ENCODE measurements at places on chromosomes 11 and 22.

DNA sequence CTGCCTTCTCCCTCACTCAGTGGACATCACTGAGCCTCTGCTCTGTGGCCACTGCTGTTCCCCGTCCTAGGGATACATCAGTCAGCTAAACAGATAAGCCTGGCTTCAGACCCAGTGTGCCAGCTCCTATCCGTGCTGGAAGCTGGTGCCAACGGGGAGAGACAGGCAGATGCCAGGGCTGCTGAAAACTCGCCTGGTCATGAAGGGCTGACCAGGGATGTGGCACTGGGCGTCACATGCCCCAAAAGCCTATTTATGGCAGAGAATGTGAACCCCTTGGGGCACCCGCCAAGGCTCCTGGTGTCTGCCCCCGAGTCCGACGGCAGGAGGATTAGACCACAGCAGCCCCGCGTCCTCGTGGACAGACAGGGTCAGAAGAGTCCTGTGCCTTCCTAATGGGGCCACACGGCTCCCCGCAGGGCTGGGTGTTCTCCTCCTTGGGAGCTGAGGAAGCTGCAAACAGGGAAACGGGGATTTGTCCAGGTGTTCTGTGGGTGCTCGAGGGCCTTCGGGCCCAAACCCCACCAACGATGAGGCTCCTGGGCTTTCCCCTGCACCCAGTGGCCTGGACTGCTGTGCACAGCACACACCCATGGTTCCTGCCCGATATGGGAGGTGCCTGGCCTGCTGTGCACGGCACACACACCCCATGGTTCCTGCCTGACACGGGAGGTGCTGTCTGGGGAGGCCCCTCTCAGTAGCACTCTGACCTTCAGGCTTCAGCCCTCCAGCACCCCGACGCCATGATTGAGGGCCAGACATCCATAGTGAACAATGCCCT, 19.9 kb downstream of the ANO1 start:
- DNase-seq = no peak

DNA sequence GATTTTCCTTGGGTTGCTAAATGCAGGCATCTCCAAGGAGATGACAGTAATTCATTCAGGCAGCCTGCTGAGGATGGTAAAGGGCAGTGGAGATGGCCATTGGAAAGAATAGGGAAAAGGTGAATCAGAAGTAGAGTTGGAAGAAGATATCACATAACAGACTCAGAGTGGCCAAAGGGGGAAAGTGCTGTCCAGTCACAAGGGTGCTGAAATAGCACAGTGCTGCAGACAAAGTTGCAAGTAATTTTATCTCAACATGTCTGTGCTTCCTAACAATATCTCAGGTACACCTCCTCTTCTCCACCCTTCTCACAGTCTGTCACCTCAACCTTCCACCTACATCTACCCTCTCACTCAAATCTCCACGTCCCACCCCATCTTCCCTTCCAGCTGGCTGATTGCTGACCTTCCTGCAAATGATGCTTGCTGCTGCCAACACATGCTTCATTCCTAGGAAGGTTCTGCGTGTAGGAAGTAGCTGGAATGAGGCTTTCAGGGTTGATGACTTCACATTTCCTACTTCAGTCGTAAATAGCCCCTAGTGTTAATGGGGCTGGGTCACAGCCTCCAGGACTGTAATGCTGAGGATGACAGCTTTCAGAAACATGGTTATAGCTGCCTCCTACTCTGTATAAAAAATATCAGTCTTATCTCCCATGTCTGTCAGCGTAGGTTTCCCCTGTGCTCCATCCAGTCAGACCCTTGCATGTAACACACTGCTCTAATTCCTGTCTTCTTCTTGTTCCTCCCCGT, 123.9 kb downstream of the CTNND1 start:
- peak; percentile 59 for DNase-seq

DNA sequence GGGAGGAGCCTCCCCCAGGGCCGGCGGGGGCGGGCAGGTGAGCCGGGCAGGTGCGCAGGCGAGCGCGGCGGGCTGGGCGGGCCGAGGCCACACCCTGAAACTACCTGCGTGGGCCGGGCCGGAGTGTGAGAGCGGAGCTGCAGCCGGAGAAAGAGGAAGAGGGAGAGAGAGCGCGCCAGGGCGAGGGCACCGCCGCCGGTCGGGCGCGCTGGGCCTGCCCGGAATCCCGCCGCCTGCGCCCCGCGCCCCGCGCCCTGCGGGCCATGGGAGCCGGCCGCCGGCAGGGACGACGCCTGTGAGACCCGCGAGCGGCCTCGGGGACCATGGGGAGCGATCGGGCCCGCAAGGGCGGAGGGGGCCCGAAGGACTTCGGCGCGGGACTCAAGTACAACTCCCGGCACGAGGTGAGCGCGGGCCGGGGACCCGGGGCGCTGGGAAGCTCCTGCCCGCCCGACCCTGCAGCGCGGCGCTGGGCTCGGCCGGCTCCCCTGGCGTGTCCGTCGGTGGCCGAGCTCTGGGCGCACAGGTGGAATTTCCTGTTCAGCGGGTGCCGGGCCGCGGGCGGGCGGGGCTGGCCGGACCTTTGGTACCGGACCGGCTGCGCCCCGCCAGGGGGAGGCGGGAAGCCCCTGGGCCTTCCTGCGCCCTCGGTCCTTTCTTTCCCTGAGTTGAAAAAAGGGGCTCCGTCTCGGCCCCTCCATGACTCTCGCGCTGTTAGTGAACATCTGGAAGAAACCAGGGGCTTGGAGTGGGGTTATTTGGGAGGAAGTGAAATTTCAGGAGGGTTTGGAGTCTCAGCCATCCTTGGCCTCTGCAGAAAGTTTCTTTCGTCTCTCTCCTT, at the start of gene ST14:
ST14 (plus strand) TSS at position 126 of the 841 bp plus-strand sequence; CDS start at position 324, 198 bp downstream.
- DNase-seq = peak; percentile 20

- DNase-seq = peak; percentile 77
Observed at GRCh38 chr22:46052801-46053562, 76.0 kb upstream of the WNT7B start.

DNA sequence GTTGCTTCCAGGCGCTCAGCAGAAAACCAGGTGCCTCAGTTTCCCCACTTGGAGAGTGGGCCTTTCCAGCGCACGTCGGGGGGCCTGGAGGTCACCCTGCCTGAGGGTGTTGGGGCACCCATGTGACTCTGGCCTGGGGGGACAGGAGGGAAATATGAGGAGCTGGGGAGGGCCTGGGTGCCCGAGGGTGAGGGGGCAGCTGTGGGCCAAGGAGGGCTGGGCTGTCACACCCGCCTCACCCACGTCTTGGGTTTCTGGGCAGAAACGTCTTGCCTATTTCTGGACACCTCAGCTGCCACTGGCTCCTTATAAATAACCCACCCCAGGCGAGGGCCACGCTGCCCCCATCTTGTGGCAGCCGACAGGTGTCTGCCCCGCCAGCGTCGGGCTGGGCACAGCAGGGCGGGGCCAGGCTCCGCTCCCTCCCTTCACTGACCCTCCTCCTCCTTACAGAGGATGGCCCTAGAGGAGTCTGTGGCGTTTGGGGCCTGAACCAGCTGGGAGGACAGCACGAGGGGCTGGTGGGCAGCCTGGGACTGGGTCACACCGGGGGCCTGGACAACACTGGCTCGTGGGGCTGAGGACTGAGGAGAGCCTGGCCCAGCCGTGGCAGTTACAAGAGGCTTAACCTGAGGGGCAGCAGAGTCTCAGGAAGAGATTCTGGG, 1.5 kb downstream of the TNNT3 start:
- DNase-seq = no peak

DNA sequence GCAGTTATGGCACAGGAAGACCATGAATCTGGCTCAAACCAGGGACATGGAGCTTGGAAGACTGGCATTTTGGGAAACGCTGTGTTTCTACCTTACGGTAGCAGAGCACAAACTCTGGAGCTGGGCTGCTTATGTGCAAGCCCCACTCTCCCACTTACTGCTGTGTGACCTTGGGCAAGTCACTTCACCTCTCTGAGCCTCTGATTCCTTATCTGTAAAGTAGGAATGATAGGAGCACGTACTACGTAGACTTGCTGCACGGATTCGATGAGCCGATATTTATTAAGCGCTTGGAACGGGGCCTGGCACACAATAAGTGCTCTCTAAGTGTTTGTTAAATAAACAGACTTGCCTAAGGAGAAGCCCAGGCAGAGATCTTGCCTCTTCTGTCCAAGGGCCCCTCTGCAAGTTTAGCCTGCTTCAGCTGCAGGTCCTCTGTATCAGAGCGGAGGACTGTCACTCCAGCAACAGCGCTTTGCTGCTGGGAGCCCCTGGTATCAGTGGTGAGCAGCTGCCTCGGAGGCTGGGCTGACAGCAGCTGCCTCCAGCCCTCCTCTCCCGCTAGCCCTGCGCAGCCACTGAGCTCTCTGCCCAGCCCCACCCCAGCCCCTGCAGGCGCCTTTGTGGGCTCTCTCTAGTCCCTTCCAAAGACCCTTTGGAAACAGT, 96.9 kb upstream of the ANO1 start:
- DNase-seq = no peak

DNA sequence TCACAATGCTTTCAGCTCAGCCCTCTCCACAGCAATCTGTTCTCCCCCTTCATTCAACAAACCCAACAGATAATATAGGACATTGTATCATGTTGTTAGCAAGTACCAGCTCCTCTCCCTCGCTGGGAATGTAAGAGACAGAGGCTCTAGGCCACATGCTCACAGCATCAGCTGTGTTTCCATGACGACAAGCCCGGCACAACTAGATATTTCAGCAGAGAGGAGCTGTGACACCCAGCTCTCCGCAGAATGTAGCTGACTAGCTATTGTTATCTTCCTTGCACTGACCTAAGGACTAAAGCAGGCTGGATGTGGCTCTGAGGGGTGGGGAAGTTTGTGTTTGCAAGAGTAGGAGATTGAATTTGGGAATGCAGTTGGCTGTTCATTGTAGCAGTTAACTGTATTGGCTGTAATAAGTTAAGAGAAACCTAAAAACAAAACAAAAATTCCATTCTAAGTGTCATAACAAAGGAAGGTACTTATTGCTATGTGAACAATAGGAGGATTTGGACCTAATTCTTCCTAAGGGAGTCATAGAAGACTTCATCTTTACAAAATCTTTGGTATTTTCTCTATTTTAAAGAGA, 28.0 kb upstream of the RRAS2 start:
- DNase-seq = peak; percentile 94

DNA sequence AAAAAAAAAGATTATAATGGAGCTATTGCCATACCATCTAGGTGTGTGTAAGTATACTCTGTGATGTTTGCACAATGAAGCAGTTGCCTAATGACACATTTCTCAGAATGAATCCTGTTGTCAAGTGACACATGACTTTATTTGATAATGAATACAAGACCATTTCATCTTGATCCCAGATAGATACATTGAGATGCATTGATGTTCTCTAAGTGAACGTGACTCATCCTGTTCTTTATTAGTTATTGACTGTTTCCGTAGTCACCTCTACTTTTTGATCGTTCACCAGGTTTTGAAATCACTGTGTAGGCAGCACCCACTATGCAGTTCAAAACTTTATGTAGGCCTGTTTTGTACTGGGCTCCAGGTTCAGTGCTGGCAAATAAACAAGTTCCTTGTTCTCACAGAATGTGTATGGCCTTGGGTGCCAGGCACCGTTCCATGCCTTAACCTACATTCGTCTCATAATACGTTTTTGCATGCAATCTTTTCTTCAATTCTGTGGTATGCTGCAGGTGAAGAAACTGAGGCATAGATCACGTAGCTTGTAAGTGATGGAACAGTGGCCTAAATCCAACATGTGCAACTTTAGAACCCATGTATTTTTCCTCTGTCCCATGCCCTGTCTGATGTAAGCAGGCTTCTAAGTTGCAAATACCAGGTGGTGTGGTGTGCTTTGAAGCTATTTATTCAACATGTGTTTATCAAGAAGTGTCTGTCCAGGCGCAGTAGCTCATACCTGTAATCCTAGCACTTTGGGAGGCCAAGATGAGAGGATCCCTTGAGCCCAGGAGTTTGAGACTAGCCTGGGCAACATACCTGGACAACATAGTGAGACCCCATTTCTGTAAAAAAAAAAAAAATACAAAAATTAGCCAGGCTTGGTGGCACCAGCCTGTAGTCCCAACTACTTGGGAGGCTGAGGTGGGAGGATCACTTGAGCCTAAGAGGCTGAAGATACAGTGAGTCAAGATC, 10.4 kb downstream of the SREBF2 start:
- DNase-seq = no peak

DNA sequence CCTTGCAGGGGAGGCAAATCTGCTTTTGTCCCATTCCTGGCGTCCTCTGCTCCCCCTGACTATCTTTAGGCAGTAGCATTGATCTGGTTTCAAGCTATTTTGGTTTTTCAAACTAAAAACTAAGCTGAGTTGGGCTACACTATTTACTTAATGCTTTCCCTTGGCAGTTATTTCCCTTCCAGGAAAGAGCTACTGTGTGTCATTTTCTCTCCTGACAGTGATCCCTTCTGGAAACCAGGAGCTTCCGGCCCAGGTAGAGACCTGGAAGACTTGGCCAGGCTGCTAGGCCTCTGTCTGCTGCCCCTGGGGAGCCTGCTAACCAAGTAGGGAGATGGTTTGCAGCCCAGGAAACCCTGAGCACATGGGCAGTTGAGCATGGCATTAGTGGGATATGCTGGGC, 35.0 kb downstream of the NAV2 start:
- DNase-seq = no peak

- DNase-seq = no peak
Observed at GRCh38 chr11:34910817-34911216, 5.4 kb downstream of the APIP start.

DNA sequence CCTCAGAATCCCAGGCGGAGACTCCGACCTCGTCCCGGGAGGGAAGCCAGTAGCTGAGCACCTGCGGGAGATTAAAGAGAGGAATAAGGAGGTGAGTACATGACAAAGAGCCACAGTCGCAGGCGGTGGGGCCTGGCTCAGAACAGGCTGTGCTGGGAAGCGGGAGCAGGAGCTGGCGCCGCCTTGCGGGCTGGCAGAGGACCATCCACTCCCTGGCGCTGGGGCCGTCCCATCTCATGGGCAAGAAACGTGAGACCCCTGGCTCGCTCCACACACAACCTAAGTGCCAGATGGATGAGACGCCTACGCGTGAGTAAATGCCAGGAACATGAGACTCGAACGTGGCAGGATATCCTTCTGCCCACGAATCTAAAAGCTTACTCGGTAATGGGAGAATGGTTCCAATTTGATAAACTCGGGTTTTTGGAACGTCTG, 6.3 kb downstream of the CEND1 start:
- DNase-seq = peak; percentile 94

DNA sequence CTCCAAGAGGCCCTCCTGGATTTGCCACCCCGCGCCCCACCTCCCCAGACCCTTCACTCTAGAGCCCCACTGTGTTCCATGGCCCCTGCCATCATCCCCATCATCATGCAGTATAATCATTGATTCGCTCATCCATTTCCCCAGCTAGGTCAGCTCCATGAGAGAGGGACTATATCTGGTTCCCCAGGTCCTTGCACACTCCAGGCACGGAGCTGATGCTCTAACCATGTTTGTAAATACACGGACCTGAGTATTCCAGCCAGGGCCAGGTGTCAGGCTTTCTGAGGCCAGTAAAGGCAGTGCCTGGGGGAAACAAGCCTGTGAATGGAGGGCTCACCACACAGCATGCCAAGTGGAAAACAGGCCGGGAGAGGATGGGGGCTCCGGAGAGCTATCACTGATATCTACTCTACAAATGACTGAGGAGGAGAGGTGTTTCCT, 27.1 kb upstream of the OAF start:
- no peak for DNase-seq

GRCh38 chr11:68963779-68964178, 17.0 kb downstream of the MRGPRD start:
- DNase-seq = no peak
